Mucosa of descending colon (tissue), 3 donors: ENCODE measurements at places on chromosomes 7 and 10. TPM values are rescaled to one million over a fixed set of nuclear protein-coding genes. Genes with fewer than 3 reads are reported as not detected.

The FAM241B gene
- total RNA-seq, result 2.2 TPM

The DGKB gene
- 0.19 TPM for total RNA-seq

The TMEM139 gene
- total RNA-seq, result 46.6 TPM

The ANKRD61 gene
- total RNA-seq, result not detected

The SPDYE16 gene
- total RNA-seq, result not detected

The PLEKHS1 gene
- total RNA-seq, result 6.5 TPM

The BTRC gene
- total RNA-seq, result 19.5 TPM

The ABCB4 gene
- total RNA-seq, result 1.2 TPM

The SPDYE2B gene
- total RNA-seq, result not detected

The AUTS2 gene
- total RNA-seq, result 67.6 TPM

The TDRD1 gene
- total RNA-seq, result 0.09 TPM

The SFTPD gene
- 0.35 TPM for total RNA-seq

The COL26A1 gene
- total RNA-seq, result not detected

The LIPJ gene
- 0.34 TPM for total RNA-seq

The EGR2 gene
- total RNA-seq, result 0.75 TPM

The PLA2G12B gene
- 13.9 TPM for total RNA-seq

The RARRES2 gene
- total RNA-seq, result 202 TPM

The AKR1C2 gene
- total RNA-seq, result 20.0 TPM

The OR2A12 gene
- not detected for total RNA-seq

The HPSE2 gene
- total RNA-seq, result 3.7 TPM

The MMP21 gene
- total RNA-seq, result not detected

The GPR158 gene
- total RNA-seq, result 0.24 TPM

The GJD4 gene
- not detected for total RNA-seq

The JAZF1 gene
- 4.9 TPM for total RNA-seq

The CHST3 gene
- total RNA-seq, result 1.1 TPM

The FBXW4 gene
- 57.3 TPM for total RNA-seq

The CPEB3 gene
- 8.2 TPM for total RNA-seq

The HIBADH gene
- 30.1 TPM for total RNA-seq

The ADAM8 gene
- 7.0 TPM for total RNA-seq

The FXYD4 gene
- total RNA-seq, result not detected

The CPXM2 gene
- 3.1 TPM for total RNA-seq

The ZNF518A gene
- total RNA-seq, result 32.0 TPM

The CRYGN gene
- not detected for total RNA-seq

The UNCX gene
- not detected for total RNA-seq

The PDK4 gene
- total RNA-seq, result 50.6 TPM

The PROSER2 gene
- 10.4 TPM for total RNA-seq

The ZNF775 gene
- 11.3 TPM for total RNA-seq

The TMEM229A gene
- 0.14 TPM for total RNA-seq

The MRC1 gene
- total RNA-seq, result 6.9 TPM

The ARL4A gene
- total RNA-seq, result 88.3 TPM

The LIPN gene
- not detected for total RNA-seq

The SDK1 gene
- 2.7 TPM for total RNA-seq

The PPA1 gene
- 97.1 TPM for total RNA-seq

The DMBT1 gene
- total RNA-seq, result 37.2 TPM

The IMPDH1 gene
- total RNA-seq, result 35.5 TPM

The VWA2 gene
- total RNA-seq, result 3.2 TPM
